Foreskin keratinocyte (primary cell): ENCODE measurements at places on chromosomes 7 and 10.
A peak's percentile ranks its signal among the peaks of the same experiment; 100 is the strongest.

DNA sequence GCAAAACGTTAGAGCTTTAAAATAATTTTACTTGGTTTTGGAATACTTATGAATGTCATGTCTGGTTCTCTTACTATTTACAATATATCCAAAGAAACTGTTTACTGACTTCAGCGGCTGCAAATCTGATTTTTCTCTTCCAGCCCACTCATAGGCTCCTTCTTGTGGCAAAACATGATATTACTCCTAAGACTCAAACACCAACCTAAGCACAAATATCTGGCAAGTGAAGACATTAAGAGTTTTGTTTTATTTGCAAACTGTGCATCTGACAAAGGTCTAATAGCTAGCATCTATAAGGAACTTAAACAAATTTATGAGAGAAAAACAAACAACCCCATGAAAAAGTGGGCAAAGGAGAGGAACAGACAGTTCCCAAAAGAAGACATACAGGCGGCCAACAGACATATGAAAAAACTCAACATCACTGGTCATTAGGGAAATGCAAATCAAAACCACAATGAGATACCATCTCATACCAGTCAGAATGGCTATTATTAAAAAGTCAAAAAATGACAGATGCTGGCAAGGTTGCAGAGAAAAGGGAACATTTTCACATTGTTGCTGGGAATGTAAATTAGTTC is 20.3 kb upstream of the GJC3 start:
- no peak for DNase-seq

DNA sequence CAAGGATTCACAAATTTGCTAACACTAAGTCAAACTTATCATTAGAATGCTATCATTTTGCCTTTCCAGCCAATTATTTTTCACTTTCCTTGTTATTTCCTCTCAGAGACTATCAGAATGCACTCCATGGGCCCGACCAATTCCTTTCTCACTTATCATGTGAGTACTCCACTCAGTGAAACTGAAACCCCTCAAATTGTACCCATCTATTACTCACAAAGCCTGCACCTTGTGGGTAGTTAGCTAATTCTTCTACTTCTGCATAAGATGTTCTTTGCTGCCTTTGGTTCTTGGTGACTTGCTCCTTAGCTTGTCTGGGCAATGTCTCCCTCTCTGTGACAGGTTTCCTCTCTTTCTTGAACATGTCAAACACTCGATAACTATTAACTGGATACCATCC is 35.2 kb upstream of the MBL2 start:
- no peak for DNase-seq

DNA sequence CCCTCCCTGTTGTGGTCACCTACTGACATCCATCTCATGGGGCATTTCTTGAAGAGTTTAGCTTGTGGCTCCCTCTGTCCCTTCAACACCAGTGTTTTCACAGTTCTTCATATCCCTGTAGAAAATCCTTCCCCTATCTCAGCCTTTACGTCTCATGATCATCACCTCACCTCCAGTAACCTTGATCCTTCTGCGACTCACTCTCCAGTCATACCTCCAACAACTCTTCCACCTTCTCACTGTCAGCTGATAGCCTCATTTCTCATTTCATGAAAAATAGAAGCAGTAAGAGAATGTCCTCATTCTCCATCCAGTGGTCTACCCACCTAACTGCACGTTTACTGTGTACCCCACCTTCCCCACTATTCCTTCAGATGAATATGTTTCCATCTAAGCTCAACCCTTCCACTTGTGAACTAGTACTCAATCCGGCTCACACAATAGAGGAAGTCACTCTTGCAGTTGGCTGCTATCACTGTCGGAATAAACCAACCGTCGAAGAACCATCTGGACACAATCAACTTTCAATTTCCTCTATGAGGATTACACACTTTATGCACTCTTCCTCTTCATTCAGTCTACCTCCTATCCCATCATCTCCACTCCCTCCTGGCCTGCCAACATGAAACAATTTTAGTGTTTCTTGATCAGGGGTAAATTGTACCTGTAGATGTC is 256.0 kb downstream of the AHR start:
- DNase-seq, result peak; percentile 45

- DNase-seq, result no peak
These were observed 2.6 kb upstream of the CSGALNACT2 start for GRCh38 chr10:43135656-43136055.

- no peak for DNase-seq
These were observed at the start of gene PPP1R9A for GRCh38 chr7:94907026-94907810. Gene PPP1R9A (plus strand): TSS chr7:94907594. CDS start chr7:94910114, 2,520 bp downstream.

- DNase-seq, result no peak
These were observed 84.1 kb downstream of the DOCK4 start for GRCh38 chr7:112122144-112122543.

DNA sequence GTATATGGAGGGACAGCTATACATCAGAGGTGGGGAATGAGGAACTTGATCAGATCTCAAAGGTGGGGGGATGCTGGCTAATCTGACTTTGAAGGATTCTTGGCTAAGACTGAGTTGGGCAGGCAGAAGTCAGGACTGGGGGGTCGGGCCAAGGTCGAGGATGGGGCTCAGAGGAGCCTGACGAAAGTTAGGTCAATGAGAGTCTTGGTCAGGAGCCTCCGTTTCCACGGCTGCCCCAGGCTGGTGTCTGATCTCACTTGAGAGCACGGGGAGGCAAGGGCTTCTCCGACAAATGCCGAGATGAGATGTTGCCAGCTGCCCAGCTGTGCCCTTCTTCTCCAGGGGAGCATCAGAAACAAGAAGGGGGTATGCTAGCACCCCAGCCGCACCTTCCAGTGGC is 5.7 kb downstream of the SLC29A3 start:
- DNase-seq, result no peak

DNA sequence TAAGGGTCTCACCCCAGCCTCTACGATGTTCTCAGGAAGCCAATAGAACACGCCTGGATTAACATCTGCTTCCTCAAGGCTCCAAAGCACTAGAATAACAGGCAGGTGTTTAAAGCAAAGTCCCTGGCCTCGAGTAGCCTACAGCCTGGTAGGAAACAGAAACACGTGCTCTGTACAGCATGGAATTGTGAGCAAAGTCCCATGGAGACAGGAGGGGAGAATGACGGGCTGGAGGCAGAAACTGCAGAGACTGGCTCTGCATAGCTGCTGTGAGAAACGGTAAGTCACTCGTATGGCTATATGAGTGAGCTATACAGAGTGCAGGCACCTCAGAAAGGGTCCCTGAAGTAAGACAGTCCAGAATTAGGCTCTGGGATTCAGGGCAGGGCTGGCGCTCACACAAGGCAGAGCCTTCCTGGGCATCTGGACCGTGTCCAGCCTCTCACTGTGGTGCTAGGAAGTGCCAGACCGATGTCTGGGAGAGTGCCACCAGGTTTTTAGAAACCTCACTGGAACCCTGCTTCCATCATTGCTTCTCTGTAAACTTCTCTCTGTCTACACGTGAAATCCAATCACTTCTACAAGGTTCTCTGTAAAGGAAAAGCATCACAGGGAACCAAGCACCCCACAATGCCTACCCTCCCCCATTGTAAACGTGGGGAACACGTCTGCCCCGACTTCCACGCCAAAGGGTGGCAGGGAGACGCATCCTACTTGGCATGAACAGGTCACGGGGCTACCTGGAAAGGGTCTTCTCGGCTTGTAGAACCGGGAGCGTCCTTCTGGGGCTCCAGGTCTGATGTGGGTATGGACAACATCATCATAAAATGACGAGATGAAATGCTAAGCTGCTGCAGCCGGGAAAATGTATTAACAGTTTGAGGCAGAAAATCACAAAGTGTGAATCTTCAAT is 38.8 kb upstream of the SHH start:
- no peak for DNase-seq

DNA sequence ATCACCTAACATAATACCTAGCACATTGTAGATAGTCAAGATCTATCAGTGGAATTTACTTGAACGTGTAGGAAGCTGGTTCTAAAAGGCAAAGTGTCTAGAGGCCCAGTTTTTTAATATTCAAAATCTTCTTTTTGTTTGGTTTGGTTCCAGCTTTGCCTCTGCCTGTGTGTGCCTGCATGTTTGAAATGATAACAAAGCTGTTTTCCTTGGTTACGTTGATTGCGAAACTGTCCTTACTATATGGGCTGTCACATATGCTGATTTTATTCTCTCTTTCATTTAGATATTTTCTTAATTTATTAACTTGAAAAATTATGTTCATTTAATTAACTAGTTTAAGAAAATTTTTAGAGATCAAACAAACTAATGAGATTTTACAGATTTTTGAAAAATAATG is 237.3 kb downstream of the SEMA3A start:
- no peak for DNase-seq

DNA sequence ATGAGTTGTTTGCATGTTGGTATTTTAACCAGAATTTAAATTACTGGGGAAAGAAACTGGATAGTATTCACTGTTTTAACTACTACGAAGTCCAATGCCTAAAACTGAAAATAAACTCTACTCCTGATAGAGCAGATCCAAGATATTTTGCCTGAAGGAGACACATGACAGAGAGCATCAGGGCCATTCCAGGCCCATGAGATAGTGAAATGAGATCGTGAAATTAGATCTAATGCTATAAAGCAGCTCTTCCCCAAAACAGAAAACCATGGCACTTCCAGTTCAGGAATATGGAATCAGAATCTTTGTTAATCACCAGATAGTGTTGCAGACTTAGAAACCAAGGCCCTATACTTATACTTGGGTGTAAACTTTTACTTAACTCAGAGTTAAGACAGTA is 124.3 kb upstream of the CACNA2D1 start:
- no peak for DNase-seq

DNA sequence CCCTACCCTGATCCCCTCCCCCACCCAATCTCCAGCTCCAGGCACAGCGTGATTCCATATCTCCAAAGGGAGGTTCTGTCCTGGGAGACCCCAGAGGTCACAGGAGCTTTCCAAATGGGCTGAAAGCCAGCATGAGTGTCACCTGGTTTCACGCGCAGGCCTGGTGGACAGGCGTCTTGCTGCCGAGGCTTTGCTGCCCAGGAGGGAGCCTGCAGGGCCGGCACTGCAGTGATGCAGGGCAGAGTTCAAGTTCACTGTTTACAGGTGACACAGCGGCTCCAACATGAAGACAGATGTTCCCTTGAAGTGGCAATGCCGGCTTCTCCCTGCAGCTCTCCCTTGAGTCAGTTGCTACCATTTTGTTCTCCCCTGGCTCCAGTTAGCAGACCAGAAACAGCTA is 104.3 kb downstream of the TCERG1L start:
- DNase-seq, result no peak

DNA sequence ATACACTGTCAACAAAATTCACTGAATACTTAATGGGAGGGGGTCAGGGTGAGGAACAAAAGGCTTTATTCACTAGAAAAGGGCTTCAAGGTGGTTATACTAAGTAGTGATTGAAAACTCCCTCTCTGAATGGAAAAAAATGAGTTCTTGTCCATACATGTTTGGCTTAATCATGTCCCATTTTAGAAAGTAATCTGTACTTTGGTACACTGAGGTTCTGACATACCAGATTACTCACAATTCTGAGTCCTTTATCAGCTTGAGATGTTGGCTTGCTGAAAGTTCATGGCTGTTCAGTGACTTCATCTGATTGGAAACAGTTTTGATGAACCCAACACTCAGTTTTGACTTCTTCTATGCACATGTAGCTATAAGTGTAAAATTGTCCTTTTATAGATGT is 12.8 kb upstream of the NOBOX start:
- DNase-seq, result peak; percentile 87

- no peak for DNase-seq
These were observed 2.5 kb upstream of the BUB3 start for GRCh38 chr10:123151737-123152135.

GRCh38 chr10:4498711-4499251 is 327.2 kb upstream of the AKR1E2 start:
- no peak for DNase-seq

- no peak for DNase-seq
These were observed 19.5 kb downstream of the KCNH2 start for GRCh38 chr7:150958597-150958996.

DNA sequence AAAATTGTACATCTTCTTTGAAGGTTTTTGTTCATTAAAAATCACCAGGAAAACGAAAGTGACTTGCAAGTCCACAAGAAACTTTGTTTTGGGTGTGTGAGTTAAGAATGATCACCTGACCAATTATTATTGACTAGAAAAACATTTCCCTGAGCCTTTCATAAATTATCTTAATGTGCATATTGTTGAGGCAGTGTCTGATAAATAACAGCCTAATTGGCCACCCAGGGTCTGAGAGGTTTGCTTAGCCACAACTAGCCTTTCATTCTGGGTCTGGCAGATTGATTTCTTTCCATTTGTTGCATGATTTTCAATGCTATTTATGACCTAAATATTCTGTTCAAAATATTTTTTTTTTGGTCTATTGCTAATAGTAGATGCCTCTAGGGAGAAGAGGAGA is 152.8 kb downstream of the AUTS2 start:
- no peak for DNase-seq

GRCh38 chr7:79723833-79724618 is 270.6 kb upstream of the MAGI2 start:
- DNase-seq, result no peak

DNA sequence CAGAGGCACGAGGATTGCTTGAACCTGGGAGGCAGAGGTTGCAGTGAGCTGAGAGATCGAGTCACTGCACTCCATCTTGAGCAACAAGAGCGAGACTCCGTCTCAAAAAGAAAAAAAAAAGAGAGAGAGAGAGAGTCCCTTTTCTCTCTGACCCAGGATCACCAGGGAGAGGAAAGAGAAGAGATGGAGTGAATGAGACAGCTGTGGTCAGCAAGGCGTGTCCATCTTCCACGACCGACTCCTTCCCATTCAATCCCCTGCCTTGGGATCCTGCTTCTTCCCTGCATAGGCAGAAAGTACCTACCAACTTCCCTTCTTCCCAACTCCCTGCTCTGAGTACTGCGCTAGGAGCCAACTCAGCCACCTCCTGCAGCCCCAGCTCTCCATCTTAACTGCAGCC is 5.2 kb upstream of the ZAN start:
- DNase-seq, result no peak

DNA sequence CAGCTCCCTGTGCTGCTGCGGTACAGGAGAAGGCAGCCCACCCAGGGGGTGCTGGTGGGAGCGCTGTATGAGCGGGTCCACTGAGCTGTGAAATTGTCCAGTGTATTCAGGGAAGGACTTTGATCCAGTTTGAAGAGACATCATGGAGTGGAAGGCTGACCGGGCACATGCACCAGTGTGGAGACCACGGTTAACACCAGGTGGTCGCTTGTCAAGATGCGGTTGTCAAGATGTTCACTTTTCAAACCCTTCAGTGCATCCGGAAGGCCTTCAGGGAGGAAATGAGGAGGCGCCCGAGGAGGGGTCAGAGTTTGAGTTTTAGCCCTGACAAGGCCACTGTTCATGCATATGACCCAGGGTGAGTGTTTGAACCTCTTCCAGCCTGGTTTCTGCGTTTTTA is 6.1 kb downstream of the DOCK1 start:
- DNase-seq, result no peak

DNA sequence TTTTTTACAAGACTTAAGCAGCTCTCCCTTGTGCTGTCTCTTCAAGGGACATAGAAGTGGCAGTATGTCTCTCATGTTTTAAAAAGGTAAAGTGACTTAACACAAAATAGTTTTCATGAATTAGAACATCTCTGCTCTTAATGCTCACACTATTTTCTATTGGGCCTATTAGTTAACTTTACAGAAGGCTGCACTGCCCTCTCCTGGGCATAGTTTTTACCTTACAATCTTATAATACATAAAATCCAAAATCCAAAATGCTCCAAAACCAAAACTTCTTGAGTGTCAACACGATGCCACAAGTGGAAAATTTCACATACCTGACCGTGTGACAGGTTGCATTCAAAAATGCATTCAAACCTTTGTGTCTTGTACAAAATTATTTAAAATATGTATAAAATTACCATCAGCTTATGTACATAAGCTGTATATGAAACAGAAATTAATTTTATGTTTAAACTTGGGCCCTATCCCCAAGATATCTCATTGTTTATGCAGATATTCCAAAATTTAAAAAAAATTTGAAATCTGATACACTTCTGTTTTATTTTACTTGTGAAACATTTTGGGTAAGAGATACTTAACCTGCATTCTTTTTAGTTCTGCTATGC is 25.8 kb downstream of the TES start:
- DNase-seq, result no peak
